ENCODE measurements at places on chromosomes 3 and 15.
A peak's percentile ranks its signal among the peaks of the same experiment; 100 is the strongest.

- DNase-seq, result no peak
Observed at GRCh38 chr3:119315600-119316312, 21.6 kb downstream of the ARHGAP31 start.

- DNase-seq, result peak; percentile 65
Observed at GRCh38 chr15:68560501-68561113, 18.2 kb upstream of the CORO2B start.

- no peak for DNase-seq
Observed at GRCh38 chr15:69000091-69000490, 14.4 kb upstream of the NOX5 start.

GRCh38 chr3:15051531-15051930, 13.6 kb downstream of the MRPS25 start:
- DNase-seq, result no peak

GRCh38 chr15:59553879-59554735, 57.5 kb upstream of the GCNT3 start:
- no peak for DNase-seq

GRCh38 chr15:60134609-60135008, 130.5 kb downstream of the FOXB1 start:
- DNase-seq, result no peak

DNA sequence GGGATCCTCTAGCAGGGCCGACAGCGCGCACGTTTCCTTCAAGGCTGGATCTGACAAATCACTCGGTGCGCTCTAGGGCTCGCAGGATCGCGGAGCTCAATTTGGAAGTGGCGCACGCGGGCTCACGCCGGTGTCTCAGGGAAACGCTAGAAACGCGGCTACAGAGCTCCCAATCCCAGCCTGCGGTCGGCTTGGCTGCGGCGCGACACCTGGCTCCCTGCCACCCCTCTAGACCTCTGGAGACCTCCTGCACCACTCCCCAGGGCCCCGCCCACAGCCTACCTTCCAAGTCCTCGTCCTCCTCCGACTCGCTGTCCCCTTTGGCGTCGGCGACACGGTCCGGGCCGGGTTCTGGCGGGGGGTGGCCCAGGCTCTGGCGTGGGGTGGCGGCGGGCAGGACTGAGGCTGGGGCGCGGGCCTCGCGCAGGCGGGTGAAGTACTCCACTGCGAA, 596 bp downstream of the PRKAR2A start:
- peak; percentile 15 for DNase-seq

DNA sequence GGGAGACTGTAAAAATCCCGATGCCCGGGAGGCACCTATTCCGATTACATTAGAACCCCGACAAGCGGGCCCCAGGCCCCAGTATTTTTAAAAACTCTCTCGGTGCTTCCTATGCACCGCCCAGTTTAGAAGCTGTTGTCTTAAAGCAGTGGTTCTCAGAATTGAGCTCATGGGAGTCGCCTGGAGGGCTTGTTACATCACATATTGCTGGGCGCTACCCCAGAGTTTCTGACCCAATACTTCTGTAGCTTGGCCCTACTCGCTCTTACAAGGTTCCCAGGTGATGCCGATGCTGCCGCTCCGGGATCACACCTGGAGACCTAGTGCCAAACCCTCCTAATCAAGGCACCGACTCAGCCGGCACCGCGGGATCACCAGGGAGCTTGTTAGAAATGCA, 35.2 kb downstream of the CPN2 start:
- DNase-seq, result no peak

- DNase-seq, result no peak
Observed at GRCh38 chr3:124780356-124780755, 50.1 kb downstream of the UMPS start.

DNA sequence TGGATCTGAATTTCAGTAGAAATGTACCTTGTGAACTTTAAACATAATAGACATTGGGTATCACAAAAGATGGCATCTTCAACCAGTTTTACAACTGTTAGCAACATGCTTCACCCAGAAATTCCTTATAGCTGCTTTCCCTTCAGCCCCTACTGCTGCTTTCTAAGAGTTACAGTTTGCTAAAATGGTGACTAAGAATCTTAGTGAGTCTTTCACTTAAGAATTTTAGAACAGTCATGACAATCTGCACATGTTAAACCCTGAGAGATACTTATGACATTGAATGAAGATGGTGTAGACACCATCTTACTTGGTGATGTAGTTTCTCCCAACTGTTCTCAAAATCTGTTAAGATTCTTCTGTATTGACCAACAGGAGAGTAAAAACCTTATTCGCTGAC, 129.7 kb upstream of the UBE2E1 start:
- DNase-seq, result no peak

- no peak for DNase-seq
Observed at GRCh38 chr3:76025561-76025960, 240.2 kb upstream of the ZNF717 start.

GRCh38 chr3:108673988-108674661, 83.1 kb downstream of the RETNLB start:
- DNase-seq, result no peak

GRCh38 chr3:197564097-197564843, 8.5 kb upstream of the BDH1 start:
- no peak for DNase-seq

GRCh38 chr3:128874481-128875180, 4.8 kb upstream of the ACAD9 start:
- no peak for DNase-seq

GRCh38 chr3:169513672-169514071, 149.8 kb downstream of the MECOM start:
- no peak for DNase-seq

DNA sequence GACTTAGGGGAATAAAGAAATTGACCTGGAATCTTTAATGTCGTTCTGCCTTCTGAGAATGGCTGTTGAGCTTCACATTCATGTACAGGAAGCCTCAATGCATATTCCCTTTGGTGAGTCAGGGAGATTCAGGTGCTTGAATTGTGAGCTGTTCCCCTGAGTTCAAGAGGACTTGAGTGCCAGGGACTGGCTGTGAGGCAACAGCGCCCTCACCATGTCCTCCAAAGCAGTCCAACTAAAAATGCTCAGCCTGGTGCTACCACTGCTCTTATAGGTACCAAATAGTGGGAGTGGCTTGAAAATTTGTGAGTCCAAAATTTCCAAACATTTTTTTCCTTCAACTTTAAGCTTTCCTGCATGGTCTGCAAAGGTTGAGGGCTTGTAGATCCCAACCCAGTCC, 54.1 kb downstream of the LEO1 start:
- DNase-seq, result no peak

- no peak for DNase-seq
Observed at GRCh38 chr3:192130534-192131132, 596.7 kb downstream of the FGF12 start.

DNA sequence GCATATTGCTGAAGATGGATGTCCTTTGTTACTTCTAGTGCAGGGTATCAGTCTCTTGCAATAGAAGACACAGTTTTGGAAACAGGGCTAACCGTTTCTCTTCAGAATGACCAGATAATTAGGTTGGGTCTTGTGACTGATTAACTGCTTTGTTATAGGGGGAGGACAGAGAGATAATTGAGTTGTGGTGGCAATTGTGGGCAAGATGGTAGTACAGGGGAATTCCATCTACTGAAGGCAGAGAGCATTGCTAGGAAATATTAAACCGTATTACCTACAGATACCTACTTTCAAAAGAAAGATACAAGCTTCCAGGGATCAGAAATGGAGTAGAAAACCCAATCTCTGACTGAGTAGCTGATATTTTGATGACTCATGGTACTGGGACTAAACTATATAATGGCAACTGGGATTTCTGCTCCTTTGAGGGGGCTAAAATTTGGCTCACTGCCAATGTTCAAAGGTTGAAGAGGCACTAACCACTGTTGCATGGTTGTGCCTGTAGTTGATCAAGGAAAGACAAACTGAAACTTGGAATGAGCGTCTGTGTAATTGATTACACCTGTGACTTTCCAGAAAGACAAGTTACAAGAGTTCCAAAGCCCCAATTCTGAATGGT, 4.2 kb downstream of the PRR23B start:
- DNase-seq, result no peak

- DNase-seq, result no peak
Observed at GRCh38 chr15:81068516-81068915, 65.6 kb upstream of the CFAP161 start.

GRCh38 chr15:52714968-52715367, 35.8 kb upstream of the ATOSA start:
- DNase-seq, result no peak

- no peak for DNase-seq
Observed at GRCh38 chr3:29608414-29609327, 327.8 kb downstream of the RBMS3 start.

GRCh38 chr3:30457726-30458125, 148.7 kb upstream of the TGFBR2 start:
- no peak for DNase-seq

GRCh38 chr15:38130205-38130567, 122.5 kb upstream of the SPRED1 start:
- DNase-seq, result no peak

DNA sequence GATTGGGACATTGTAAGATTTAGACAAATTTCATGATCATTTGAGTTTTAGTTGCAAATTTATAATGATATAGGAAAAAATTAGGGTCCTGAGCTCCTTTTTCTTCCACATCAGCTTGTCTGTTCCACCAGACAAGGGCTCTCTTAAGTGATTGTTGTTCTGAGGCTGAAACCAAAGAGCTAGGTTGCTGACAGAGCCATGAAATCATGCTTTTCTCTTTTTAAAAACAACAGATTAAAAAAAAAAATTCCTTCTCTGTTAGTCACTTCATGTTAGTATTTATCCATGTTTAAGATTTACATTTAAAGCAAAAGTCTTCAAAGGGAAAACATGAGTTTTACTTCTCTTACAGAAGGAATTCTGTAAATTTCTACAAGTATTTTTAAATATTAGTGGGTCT, 56.8 kb downstream of the ATP2C1 start:
- no peak for DNase-seq

DNA sequence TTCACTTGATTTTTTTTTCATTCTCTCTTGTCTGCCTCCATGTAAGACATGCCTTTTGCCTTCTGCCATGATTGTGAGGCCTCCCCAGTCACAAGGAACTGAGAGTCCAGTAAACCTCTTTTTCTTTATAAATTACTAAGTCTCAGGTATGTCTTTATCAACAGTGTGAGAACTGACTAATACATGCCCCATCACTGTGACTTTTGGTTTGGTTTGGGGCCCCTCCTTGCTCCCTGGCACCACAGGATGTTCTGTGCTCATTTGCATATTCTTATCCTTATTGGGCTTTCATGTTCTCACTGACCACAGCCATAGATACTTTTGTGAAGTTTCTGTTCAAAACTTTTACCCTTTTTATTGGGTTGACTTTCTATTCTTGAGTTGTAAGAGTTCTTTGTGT, 3.8 kb upstream of the PRR20G start:
- no peak for DNase-seq

DNA sequence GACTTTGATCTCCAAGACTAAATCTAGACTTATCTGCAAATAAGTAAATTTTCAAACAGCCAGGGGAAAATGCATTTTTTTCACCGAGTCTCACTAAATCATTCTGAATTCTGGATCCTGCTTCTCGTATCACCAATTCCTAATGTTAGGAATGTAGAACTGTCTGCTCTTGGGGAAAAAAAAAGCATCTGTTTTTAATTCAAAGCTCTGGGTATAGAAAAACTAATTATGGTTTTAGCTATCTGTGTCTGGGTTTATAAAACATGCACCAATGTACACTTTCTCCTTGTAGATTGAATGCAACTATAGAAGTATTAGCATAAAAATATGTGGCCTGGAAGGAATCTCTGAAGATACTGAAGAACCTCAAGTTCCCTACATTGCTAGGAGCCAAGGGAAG, 4.8 kb upstream of the CDAN1 start:
- no peak for DNase-seq

- no peak for DNase-seq
Observed at GRCh38 chr3:41290306-41290705, 91.0 kb downstream of the CTNNB1 start.

- DNase-seq, result no peak
Observed at GRCh38 chr15:25947323-25948314, 84.5 kb upstream of the ATP10A start.

DNA sequence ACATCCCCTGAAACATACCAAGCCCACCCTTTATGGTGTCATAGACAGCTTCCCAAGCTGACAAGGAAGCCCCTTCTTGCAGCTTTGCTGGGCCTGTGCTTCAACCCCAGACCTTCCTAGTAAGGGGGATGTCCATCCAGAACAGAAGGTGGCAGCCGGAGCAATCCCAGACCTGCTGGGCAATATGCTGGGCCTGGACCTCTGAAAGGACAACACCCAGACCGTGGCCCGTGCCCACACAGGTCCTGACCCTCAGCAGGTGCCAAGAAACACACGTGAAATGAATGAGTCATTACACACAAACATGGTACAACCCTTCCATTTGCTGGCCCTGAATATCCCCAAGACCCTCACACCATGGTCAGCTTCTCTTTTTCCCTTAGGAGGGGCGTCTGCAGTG, 19.8 kb upstream of the VILL start:
- DNase-seq, result no peak

DNA sequence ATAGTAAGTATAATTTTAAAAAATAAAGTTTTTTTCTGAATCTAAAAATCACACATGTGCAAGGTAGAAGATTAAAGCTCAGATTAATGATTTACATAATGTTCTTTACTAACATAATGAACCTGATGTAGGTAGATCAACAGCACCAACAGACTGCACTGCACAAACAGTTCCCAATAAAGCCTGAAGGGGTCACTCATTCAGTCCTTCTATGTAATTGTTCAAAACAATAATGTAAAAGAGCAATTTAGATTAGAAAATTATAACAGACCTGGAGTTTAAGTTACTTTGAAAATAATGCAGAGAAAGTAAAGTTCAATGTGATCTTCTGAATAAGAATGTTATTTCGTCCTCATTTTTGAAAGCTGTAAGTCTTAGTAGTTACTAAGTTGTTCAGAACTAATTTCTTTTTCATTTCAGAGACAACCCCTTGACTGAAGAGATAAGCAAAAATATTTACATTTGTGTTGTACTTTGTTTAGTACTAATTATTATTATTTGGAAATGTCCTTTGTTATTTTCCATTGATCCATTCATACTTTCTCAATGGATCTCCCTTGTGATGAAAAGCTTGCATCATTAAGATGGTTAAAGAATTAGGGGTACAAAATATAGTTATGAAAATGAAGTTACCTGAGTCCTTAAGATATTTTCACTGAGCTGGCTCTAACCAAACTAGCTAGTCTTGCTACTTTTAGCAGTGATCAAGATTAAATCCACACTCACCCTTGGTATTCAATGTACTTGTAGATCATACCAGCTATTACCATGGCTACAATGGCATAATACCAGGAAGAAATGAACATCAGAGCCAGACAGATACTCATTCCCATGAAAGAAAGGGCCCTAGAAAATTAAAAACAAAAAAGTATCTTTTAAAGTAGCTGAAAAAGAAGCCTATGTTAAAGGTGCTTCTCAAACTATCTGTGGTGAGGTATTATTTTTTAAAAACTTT, 16.8 kb downstream of the EMC4 start:
- DNase-seq, result no peak

GRCh38 chr15:57784081-57784511, 77.6 kb downstream of the POLR2M start:
- DNase-seq, result no peak

Measured in NCI-H524 treated with DMSO at 0.1 percent for 48 hours (cell line).